Activated CD4-positive, alpha-beta T cell treated with anti-CD3 and anti-CD28 coated beads, Interleukin-2, amount 50 U/mL, for 1 hour (primary cell): ENCODE measurements at places on chromosomes 16 and 17.

DNA sequence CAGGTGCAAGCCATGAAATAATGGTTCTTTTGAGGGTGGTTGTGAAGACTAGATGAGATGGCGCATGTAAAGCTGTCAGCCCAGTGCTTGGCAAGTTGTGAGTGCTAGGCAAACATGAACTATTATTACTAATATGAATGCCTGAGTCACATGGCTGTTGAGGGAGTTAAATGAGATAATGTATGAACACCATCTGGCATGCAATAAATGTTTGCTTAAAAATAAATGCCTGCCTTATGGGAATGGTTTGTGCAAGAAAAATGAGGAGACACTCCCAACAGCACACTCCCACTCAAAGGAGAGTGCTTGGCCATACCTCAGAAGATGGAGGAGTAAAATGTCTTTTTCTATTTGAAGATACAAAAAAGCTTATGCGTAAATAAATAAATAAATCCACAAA, 3.6 kb downstream of the MAPK3 start:
- no peak for DNase-seq

GRCh38 chr16:596736-597060, 6.8 kb downstream of the RAB40C start:
- no peak for DNase-seq

- no peak for DNase-seq
These were observed 438.3 kb downstream of the NPIPA7 start for GRCh38 chr16:16817196-16817595.

- no peak for DNase-seq
These were observed 14.9 kb downstream of the DUS2 start for GRCh38 chr16:68037841-68038597.

DNA sequence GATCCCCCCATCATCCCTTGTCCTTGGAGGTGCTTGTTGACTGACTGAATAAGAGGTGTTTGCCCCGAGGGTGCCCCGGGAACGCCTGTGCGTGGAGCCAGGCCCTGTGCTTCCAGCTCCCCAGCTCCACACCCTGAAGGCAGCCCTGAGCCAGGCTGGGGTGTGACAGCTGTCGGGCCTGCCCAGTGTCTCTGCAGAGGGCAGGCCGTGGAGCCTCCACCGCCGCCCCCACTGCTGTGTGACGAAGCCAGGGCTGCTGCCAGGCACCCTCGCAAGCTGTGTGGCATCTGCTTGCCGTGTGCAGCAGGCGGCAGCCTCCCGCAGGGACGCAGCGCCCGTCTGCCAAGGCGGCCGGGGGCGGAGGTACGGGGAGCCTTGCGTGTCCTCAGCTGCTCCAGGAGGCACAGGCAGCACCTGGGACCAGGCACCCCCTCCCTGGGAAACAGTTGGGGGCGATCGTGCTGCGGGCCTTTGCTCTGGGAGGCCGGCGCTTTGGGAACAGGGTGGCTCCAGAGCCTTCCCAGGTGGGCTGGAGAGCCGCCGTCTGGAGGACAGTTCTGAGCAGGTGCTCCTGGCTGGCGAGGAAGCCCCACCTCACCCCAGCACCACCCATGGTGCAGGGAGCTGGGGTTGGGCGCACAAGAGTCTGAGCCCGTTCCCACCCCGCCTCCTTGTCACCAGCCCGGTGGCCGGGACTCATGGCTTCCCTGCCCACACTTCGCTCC, 26.6 kb downstream of the GSE1 start:
- DNase-seq: no peak

GRCh38 chr17:63082952-63083351, 116.9 kb downstream of the TANC2 start:
- no peak for DNase-seq

GRCh38 chr17:83203073-83203471, 123.7 kb downstream of the METRNL start:
- no peak for DNase-seq

DNA sequence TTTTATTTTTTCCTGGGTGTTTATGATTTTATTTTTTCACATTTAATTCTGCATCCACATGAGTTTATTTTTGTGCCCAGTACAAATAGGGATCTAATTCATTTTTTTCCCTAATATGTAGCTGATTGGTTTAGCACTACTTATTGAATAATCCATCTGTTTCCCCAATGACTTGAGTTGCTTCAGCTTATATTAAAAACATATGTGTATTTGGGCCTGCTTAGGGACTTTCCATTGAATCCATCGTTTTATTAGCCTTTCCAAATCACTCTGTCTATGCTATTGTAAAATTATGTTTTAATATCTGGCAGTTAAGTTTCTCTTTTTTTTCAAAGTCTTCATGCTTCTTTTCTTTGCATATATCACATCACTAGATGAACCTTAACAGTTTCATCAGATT, 42.2 kb downstream of the WWP2 start:
- DNase-seq: no peak

DNA sequence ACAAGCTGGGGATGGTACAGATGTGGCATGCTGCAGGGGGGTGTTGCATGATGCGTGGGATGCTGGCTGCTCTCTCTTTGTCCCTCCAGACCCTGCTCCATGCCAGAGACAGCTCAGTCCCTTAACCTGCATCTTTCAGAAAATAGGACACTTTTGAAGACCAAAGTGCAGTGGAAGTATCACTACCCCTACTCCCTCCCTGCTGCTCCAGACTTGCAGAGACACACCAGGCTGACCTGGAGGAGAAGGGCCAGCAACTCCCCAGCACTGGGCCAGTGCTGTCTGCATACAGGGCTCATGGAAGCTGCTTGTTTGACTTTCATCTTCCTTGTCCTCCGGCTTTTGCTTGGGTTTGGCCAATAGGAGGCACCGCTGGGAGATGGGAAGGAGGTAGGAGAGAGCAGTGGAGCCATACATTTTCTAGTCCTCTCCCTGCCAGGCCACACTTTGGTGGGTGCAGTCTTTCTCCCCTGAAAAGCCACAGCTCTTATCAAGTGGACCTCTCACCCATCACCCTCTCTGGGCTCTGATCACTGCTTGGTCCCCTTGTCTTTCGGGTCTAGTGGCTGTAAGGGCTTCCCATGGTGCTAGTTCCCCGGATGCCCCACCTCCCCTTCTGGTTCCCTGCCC, 46.1 kb upstream of the NKD1 start:
- DNase-seq: no peak

GRCh38 chr16:85415196-85416090, 197.7 kb upstream of the GSE1 start:
- no peak for DNase-seq

DNA sequence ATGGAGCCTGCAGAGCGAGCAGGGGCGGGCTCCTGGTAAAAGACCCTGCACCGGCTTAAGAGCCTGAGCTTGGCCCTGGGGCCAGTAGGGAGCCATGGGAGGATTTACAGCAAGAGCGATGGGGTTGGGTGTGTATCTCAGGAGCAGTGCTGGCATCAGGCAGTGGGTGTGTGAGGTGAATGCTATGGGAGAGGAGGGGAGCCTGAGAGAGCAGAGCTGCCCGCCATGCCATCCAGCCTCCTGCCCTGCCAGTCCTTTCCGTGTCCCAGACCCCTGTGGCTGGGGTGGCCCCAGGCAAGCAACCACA, 23.3 kb downstream of the FAM83G start:
- DNase-seq: no peak

DNA sequence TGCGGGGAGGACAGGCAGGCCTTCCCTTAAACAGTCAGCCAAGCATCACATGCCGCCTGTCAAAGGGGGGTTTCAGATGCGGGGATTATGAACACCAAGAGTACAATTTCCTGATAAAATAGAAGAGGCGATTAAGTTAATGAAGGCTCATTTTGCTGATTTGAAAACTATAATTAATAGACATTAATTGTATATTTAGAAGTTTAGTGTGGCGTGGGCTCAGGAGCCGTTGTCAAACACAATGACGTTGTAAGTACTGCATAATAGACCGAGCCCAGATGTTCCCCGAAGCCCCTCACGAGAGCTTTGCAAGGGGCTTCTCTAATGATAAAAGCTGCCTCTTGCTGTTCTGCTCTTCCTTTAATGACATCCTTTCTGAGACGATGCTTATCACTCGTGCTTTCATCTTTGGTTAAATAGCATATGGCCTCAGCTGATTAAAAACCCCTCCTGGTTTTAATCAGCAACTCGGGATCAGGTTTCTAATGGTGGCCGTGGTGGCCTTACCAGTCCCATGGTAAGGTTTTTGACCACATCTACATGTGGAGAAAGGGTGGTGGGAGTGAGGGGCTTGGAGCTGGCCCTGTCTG, 28.2 kb downstream of the SNX20 start:
- DNase-seq: no peak

DNA sequence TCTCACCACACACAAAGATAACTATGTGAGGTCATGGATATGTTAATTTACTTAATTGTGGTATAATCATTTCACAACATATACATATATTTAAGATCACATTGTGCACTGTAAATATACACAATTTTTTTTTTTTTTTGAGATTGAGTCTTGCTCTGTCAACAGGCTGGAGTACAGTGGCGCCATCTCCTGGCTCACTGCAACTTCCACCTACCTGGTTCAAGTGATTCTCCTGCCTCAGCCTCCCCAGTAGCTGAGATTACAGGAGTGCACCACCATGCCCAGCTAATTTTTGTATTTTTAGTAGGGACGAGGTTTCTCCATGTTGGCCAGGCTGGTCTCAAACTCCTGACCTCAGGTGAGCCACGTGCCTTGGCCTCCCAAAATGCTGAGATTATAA, 11.5 kb upstream of the PRSS54 start:
- peak; percentile 51 for DNase-seq

GRCh38 chr16:15618392-15618791, 24.6 kb downstream of the MARF1 start:
- DNase-seq: no peak

DNA sequence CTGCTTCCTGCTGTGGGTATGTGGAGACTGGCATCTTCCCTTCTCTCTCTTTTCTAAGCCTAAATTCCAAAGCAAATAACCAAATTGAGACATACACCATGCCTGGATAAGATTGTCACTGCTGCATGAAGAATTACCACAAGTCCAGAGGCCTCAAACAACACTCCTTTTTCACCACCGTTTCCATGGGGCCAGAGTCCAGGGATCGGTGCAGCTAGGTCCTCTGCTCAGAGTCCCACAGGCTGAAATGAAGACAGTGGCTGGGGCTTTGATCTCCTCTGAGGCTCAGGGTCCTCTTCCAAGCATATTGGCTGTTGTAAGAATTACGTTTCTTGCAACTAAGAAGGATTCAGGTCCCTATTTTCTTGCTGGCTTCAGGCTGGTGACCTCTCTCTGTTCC, 130.4 kb downstream of the SLC39A11 start:
- DNase-seq: no peak

DNA sequence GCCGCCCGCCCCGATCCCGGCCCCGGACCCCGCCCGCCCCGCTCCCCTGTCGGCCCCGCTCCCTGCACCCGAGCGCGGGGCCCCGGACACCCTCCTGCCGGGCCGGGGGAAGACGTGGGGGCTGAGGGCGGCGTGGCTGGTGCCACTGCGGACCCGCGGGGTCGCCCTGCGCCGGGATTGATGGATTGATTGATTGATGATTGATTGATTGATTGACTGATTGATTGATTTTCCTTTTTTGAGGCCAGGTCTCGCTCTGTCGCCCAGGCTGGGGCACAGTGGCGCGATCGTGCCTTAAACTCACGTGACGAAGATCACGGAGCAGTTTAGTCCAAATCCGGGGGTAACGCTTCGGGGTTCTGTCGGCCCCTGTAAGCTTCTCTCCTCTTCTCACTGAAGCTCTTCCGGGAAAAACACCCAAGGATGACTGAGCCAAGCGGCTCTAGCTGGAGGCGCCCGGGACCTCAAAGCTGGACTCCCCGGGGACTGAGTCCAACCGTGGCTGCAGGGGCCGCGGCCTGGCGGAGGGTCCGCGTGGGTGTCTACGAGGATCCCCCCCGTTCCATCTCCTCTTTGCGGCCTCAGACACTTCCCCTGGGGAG, 40.2 kb upstream of the BHLHA9 start:
- DNase-seq: no peak

DNA sequence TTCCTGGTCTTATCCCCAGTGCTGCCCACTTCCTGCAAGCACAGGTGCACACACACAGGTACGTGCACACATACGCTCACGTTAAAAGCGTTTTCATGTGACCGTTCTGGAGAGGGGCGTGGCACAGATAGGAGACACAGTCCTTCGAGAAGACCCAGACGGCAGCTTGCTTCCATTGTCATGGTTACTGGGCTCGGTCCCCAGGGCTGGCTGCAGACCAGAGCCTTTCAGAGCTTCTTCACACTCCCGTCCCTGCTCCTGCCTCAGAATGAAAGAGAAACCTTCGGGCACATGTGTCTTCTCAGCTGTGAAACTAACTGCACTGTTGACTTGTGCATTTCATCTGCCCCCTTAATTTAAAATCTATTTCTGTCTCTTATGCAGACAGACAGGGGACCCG, 154.2 kb downstream of the PITPNC1 start:
- no peak for DNase-seq

DNA sequence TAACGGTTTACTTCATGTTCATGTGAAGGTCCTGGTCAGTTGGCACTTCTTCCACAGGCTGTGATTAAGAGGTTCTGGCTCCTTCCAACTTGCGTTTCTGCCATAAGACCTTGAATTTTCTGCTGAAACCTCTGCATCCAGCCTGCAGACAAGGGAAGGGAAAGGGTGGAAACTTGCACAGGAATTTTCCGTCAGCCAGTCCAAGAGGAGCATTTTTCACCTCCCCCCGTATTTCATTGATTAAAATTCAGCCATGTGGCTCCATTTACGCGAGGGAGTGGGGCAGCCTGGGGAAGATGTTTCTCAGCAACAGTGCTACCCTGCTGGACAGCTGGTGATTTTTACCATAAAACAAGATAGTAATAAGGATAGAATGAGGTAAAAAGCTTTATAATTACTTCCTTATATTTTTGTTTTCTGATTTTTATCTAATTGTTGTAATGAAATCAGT, 101.5 kb upstream of the SMIM36 start:
- no peak for DNase-seq

GRCh38 chr17:75589919-75590303, 2.3 kb downstream of the MYO15B start:
- DNase-seq: no peak

DNA sequence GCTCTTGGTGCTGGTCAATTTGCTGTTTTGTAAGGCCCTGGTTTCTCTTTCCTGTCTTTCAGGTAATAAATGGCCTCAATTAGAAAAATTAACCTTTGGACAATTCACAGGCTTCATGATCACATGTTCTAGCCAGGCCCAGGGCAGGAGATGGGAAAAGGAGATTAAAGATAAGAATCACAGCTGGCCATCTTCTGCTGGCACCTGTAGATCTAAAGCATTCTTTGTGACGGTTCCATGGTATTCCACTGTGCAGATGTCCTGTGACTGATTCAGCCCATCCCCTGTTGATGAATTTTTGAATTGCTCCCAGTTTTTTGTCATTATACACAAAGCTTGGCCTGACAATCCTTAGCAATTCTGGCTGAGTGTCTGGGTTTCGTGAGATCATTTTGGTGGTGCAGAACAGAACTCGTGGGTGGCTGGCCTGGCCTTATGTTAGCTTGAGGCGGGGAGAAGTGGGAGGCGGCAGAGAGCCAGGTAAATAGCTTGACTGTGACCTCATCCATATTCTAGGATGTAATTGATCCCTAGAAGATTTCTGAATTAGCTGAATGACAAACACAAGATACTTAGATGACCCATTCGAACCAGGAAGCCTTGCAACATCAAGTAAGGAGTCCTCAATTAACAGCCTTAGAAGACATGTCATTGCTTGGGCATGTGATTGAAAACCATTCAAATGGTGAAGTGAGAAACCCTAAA, 14.1 kb downstream of the TMC5 start:
- no peak for DNase-seq

- peak; percentile 82 for DNase-seq
These were observed 4.2 kb upstream of the MXRA7 start for GRCh38 chr17:76714822-76715495.

- peak; percentile 66 for DNase-seq
These were observed 5.6 kb downstream of the GLG1 start for GRCh38 chr16:74601126-74601871.

- DNase-seq: no peak
These were observed 29.3 kb downstream of the HIC1 start for GRCh38 chr17:2084036-2084765.
